Upper lobe of right lung (tissue), 1 donor: ENCODE measurements at places on chromosomes 1 and 21.

DNA sequence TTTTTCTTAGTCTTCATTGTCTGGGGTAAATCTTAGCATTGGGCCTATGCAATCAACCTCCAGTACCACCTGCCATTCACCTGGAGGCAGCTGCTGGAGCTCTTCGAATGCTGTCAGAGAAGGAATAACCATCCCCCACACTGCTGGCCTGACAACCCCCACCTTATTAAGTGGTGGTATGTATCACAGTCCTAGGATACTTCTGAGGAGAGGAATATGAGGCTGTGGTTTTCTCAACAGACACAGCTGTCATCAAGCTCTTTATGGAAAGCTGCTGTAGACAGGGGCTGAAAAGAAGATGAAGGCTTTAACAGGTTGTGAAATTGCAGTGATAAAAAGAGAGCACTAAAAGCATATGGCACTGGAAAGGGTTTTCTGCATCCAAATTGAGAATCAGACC, 61.7 kb downstream of the TSEN15 start:
- no peak for DNase-seq

DNA sequence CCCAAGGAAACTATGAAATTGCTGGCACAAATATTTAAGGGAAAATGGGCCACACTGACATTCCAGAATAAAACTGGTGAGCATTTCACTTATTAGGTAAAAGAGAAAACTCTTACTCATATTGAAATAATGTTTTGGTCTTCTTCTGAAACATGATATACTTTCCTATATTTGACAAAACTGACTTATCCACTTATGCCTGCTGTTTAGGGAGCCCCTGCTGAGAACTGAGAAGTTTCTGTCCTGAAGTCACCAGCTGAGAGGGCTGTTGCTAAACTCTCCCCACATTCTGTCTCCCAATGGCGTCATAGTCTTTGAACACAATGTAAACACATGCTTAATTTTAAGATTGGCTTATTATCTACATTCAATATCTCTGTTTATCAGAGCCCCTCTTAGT, 46.8 kb upstream of the ZC3H11B start:
- no peak for DNase-seq

GRCh38 chr1:226728448-226728847, 10.6 kb downstream of the ITPKB start:
- DNase-seq, result no peak

DNA sequence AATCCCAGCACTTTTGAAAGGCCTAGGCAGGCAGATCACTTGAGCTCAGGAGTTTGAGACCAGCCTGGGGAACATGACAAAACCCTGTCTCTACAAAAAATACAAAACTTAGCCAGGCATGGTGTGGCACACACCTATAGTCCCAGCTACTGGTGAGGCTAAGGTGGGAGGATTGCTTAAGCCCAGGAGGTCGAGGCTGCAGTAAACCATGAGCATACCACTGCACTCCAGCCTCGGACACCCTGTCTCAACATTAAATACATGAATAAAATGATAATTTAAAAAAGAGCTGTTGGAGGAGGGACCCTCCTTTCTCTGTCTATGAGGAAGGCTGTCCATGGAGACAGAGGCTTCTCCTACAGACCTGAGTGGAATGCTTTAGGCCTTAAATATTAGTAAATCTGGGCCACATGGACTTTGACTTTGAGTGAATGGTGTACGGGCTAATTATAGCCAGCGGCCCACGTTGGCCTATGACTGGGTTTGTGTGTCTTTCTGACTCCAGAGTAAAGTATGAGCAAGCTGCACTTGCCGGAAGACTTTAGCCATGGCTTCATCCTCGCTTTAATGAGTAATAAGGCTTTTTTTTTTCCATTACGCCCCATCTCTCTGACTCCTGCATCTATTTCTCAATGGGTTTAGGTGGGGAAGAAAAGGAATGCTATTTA, 21.3 kb downstream of the RAB3B start:
- no peak for DNase-seq

DNA sequence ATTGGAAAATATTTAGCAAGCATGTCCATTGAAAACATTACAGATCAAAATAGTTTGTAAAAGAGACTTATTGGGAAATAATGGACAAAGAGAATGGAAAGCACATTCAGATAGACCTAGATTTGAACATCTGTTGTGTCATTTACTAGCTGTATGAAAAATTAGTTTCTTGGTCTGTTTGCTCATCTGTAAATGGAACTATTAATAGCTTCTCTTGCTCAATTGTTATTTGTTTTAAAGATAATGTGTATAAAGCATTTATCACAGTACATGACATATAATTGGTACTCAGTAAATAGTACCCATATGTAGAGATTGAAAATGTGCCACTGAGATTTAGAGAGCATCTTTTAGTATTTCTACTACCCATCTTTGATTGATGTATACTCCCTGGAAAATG, 25.9 kb downstream of the RPAP2 start:
- DNase-seq, result no peak

- DNase-seq, result no peak
Measured at GRCh38 chr21:28256420-28256831, 736.3 kb downstream of the LTN1 start.

DNA sequence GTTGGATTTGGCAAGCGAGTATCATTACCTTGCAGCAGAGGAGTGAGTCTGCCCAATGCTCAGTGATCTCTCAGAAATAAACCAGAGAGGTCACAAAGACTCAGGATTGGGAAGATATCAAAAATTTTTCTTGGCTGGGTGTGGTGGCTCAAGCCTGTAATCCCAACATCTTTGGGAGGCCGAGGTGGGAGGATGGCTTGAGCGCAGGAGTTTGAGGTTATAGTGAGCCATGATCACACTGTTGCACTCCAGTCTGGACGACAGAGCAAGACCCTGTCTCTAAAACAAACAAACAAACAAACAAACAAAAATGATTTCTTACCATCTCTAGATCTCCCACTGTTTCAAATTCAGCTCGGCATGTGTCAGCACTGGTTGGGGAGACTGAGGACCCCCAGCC, 13.3 kb upstream of the BECN2 start:
- no peak for DNase-seq

GRCh38 chr1:161531986-161532643, 7.8 kb downstream of the HSPA6 start:
- no peak for DNase-seq

- no peak for DNase-seq
Measured at GRCh38 chr1:17045634-17046333, 8.0 kb downstream of the SDHB start.

GRCh38 chr1:229298887-229299503, 28.1 kb downstream of the RAB4A start:
- DNase-seq, result no peak

DNA sequence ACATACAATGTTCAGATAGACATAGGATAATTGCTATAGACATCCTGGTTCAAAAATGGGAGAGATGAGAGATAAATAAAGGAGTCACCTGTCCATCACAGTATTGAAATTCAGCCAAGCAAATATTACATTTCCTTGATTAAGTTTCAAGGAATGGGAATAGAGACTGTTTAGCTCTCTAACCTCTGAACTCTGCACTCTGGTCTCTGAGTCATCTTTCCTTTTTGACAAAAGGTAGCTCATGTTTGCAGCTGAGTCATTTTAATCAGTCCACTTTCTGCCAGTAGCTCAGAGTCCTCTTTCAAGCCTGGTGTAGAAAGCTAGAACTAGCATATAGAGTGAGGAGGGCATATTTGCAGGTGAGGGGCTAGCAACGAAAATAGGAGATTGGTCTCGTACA, 51.4 kb upstream of the GJA8 start:
- no peak for DNase-seq

GRCh38 chr1:36922593-36923426, 111.5 kb downstream of the GRIK3 start:
- no peak for DNase-seq

DNA sequence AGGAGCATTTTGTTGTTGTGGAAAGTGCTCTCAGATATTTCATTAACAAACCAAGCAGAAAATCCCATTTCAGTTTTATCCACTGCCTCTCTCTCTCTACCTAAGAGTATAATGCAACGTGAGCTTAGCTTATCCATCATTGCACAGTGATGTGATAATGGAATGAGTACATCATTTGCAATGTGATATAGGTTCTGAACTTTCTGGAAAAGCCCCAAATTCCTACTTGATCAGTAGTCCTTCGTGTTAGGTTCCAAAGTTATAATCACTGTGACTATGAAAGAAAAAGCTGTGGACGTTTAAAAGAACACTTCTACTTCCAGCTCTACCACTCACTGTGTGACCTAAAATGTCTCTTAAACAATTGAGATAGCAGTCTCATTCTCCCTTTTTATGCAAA, 76.4 kb upstream of the PRMT6 start:
- no peak for DNase-seq

DNA sequence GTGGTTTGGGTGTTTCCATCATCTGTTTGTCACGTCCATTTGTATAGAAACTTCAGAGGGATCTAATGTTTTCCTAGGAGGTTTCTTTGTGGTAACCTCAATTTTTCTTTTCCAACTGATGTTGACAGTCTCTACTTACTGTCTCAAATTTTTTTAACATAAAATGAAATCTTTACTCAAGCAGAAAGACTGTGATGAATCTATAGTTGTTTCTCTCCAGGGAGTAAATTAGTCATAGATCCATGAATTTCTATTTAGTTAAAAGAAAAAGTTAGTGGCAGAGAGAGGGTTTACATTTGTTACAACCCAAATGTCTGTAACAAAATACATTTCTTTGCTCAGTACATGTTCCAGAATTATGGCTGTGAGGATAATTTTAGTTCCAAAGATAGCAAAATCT, 161.6 kb downstream of the DISP1 start:
- DNase-seq, result no peak

- DNase-seq, result peak; percentile 80
Measured at GRCh38 chr1:231039161-231040018, 664 bp downstream of the FAM89A start.

GRCh38 chr1:53366901-53367502, 39.1 kb upstream of the LRP8 start:
- peak; percentile 15 for DNase-seq

DNA sequence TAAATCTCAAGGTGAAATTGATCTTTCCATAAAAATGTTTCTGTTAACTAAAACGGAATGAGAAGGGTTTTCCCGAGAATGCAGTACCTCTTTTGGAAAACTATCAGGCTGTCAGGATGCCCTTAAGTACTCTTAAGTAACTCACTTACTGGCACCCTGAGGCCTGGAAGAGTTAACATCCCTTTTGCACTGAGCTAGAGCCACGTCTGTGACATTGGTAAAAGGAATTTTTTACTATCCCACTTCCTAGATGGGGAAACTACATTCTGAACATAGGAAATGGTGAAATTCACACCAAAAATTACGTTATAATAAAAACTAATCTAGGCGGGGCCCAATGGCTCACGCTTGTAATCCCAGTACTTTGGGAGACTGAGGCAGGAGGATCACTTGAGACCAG, 39.7 kb upstream of the MAP10 start:
- DNase-seq, result no peak

- no peak for DNase-seq
Measured at GRCh38 chr1:51420867-51421627, 90.7 kb upstream of the TTC39A start.

DNA sequence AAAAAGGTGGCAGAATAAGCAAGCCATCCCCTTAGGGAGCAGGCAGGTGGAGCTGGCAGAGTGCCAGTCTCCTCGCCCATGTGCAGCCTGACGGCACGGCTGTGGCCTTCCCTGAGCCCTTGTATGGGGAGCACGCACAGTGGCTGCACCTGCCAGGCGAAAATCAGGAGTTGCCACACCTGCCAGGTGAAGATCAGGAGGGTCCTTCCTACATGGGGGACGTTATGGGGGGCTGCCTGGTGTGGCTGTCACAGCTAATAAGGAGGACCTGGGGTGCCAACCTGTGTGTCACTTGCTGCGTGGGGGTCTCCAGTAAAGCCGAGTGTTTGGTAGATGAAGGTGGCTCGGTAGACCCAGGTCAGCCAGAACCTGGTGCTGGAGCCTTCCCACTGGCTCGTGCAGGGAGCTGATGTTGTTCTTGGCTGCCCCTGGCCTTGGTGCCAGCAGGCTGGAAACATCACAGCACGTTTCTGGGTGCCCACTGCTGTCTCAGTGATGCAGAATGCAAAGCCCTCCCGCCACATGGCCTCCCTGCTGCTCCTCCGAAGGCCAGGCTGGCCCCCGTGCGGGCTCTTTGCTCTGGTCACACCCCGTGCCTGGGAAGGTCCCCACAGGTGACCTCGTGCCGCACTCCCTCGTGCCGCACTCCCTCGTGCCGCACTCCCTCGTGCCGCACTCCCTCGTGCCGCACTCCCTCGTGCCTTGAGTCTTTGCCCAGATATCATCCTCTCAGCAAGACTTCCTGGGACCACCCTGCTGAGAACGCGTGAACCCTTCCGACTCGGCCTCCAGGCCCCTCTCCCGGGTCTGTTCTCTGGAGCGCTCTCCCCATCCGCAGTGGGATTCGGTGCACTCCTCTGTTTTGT, 55.4 kb downstream of the SLC37A1 start:
- peak; percentile 71 for DNase-seq

DNA sequence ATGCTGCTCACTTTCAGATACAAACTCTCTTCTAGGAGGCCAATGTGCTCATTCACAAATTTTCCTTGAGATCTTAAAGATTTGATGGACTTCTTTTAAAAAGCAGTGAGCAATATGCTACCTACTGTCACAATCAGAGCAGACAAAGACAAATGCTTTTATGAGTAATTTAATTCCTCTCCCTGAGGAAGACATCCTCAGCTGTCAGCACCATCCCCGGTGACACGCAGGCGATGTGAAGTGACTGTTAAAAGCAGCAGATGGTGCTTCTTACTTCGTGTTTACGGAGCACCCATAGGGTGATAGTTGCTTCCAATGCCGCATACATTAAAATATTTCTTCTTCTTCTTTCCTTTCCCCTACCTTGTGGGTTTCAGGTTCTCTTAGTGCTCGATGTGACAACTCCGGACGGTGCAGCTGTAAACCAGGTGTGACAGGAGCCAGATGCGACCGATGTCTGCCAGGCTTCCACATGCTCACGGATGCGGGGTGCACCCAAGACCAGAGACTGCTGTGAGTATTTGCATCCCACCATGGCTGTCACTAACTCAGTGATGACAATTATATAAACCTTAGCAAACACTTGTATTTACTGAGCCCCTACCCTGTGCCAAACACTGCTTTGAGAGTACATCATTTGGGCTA, 29.1 kb downstream of the LAMC2 start:
- no peak for DNase-seq

DNA sequence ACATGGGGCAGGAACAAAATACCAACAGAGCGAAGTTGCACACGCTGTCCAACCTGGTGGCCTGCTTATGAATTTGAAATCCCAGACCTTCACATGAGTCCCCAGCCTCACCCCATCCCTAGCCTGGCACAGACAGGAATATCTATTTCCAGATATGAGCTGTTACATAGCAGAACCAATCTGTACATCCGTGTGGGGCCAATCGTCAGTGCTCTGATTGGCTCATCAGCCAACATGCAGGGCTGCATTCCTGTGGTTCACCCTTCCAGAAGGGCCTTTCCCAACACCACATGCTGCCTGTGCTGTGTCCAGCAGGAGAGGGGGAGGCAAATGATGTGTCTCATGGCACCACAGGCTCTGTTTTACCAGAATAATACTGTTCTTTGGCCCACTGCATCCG, 31.3 kb downstream of the CCN1 start:
- DNase-seq, result peak; percentile 78
